ENCODE measurements at places on chromosomes 11 and 22.

DNA sequence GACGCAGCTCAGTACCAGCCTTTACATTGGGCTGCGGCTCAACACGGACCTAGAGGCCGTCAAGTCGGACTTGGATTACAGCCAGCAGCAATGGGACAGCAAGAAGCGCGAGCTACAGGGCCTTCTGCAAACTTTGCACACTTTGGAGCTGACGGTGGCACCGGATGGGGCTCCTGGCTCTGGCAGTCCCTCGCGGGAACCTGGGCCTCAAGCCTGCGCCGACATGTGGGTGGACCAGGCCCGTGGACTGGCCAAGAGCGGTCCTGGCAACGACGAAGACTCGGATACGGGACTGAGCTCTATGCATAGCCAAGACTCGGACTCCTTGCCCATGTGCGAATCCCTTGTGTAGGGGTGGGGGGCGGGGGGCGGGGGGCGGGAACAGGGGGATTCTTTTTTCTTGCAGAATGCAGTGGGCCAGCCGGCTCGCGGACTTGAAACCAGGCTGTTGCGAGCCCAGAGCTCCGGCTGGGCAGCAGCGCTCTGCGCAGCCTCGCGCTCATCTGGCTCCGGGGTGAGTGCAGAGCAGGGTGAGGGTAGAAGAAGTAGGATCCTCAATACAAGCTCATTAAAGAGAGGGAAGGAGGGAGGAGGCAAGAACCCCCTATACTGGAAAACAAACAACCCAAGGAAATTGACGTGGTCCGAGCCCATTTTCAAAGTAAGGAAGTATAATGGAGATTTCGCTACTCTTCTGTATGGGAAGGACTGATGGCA is 1.8 kb downstream of the RASSF10 start:
- no peaks in the 10 kb centered on the region for H3K36me3 ChIP-seq
- peak; percentile 76 for DNase-seq
- peak overlapping the region; percentile 88 for H3K4me3 ChIP-seq
- peaks cover 16% of the 10 kb centered on the region for H3K4me1 ChIP-seq
- H3K27ac ChIP-seq = no peak overlapping the region

DNA sequence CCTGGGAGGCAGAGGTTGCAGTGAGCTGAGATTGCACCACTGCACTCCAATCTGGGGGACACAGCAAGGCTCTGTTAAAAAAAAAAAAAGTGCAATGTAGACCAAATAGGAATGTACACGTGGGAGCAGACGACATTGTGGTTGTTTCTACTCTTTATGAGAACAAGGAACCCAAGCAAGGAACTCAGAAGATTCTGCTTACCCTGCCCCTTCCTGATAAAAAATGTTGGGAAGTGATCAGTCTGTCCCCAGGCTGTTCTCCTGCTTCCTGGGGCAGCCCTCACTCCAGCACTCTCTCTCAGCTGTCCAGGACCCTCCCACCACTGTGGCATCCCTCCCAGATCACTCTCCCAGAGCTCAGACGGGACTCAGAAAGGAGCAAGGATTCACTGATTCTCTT is 31.8 kb downstream of the SLCO2B1 start:
- H3K27ac ChIP-seq = no peak overlapping the region
- H3K27me3 ChIP-seq = no peaks in the 10 kb centered on the region
- DNase-seq = no peak
- H3K4me3 ChIP-seq = no peak overlapping the region
- H3K4me1 ChIP-seq = no peaks in the 10 kb centered on the region
- no peaks in the 10 kb centered on the region for H3K36me3 ChIP-seq

DNA sequence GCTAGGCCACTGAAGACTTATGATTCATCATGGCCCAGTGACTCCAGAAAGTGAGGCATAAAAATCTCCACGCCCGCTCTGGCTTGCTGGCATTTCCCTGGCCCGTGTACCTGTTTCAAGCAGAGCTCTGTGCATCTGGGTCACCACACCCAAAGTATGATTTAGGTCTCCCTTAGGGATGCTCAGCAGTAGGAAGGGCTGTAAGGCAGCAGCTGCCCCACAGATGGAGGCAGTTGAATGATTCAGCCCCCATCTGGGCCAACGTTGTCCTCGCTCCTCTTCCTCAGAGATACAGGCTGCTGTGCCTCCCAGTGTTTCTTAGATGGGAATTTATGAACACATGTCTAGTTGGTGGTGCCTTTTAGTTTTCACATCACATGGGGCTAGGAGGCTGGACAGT is 21.6 kb downstream of the GPR83 start:
- H3K4me1 ChIP-seq = no peaks in the 10 kb centered on the region
- no peak overlapping the region for H3K4me3 ChIP-seq
- DNase-seq = no peak
- H3K36me3 ChIP-seq = no peaks in the 10 kb centered on the region
- no peak overlapping the region for H3K27ac ChIP-seq
- no peaks in the 10 kb centered on the region for H3K27me3 ChIP-seq

DNA sequence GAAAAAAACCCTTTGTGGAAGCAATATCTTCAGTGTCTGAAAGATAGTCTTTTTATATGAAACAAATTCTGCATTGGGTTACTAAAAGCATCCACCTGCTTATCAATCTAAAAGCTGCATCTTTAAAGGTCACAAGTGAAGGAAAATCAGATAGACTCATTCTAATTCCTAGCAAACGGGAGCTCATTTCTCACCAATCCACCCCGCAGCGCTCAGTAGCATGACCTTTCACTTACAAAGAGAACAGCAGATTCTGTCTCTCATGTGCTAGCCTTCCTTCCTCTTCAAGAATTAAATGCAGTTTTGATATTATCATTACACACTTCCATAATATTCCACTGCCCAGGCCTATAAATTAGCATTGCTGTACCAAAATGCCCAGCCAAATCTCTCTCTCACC is 212.9 kb downstream of the CADM1 start:
- H3K4me1 ChIP-seq = no peaks in the 10 kb centered on the region
- no peak for DNase-seq
- no peak overlapping the region for H3K27ac ChIP-seq

- H3K36me3 ChIP-seq = no peaks in the 10 kb centered on the region
- no peaks in the 10 kb centered on the region for H3K27me3 ChIP-seq
- DNase-seq = no peak
- no peak overlapping the region for H3K4me3 ChIP-seq
Observed at GRCh38 chr11:133198438-133198837, 333.9 kb downstream of the OPCML start.

DNA sequence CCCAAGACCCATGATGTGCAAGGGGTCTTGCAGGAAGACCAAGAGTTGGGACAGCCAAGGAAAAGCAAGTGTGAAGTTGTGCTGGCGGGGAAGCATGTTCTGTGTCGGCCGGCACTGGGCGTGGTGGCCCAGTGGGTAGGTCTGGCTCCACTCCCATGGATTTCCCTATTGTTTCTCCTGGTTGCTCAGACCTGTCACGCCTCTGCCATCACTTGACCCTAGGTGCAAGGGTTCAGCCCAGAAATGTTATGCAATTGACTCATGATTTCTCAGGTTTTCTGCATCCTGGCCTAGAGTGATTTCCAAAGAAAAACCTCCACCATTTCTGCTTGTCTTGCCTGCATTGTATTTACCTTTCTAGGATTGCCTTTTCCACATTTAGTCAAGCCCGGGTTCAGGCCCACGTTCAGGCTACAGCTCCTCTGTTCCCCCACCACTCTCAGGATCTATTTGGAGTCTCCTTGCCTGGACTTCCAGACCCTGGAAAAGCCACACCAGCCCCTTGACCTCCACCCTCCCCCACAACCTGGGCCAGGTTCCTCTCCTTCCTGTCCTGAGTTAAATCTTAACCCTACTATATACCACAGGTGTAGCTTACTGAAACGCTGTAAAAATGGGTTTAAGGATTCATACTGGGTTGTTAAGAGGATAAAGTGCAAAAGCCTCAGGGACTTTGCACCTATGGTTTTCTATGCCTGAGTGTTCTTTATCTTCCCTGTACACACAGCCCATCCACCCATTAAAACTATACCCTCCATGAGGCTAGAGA is 17.5 kb upstream of the FOLR1 start:
- no peak overlapping the region for H3K4me3 ChIP-seq
- no peak for DNase-seq
- H3K4me1 ChIP-seq = no peaks in the 10 kb centered on the region
- H3K27me3 ChIP-seq = no peaks in the 10 kb centered on the region
- no peak overlapping the region for H3K27ac ChIP-seq

GRCh38 chr11:14330881-14331280 is 28.1 kb downstream of the RRAS2 start:
- H3K27ac ChIP-seq = no peak overlapping the region
- H3K4me1 ChIP-seq = no peaks in the 10 kb centered on the region
- DNase-seq = no peak
- H3K36me3 ChIP-seq = no peaks in the 10 kb centered on the region
- H3K4me3 ChIP-seq = no peak overlapping the region

DNA sequence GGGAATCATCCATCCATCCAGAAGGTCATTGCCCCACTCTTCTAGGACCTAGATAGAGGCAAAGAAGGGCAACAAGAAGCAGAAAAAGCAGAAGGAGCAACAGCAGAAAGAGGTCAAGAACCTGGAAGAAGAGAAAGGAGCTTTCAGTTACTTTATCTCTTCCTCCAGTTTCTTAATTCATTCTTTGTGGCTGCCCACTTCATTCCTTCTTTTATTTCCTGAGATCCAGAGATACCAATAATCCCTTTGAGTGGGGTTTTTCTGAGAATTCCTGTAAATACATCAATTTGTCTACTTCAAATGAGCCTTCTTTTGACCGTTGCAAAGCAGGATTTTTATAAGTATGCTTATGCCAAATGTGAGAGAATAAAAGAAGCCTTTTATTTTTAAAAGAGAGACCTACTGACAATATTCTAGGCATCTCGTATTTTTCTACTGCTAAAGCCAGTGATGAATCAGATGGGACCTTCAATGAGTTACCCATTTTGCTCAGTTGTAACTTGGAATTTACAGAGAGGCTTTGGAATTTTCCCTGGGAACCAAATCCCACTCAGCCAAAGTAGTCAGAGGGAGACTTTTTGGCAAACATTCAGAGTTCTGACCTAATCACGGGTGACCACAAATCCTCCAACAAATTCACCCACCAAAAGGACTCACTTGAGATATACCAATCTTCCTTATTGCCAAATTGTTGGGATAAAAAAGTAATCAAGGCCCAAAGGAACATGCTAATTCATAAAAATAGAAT is 54.9 kb downstream of the ZC3H12C start:
- peaks cover 4% of the 10 kb centered on the region for H3K4me1 ChIP-seq
- H3K27ac ChIP-seq = no peak overlapping the region
- no peak overlapping the region for H3K4me3 ChIP-seq
- H3K36me3 ChIP-seq = no peaks in the 10 kb centered on the region
- DNase-seq = no peak

GRCh38 chr22:18111759-18112330 is 1.2 kb downstream of the TUBA8 start:
- no peaks in the 10 kb centered on the region for H3K36me3 ChIP-seq
- no peak for DNase-seq
- no peak overlapping the region for H3K27ac ChIP-seq
- H3K4me3 ChIP-seq = no peak overlapping the region
- peaks cover 34% of the 10 kb centered on the region for H3K27me3 ChIP-seq
- H3K4me1 ChIP-seq = no peaks in the 10 kb centered on the region

DNA sequence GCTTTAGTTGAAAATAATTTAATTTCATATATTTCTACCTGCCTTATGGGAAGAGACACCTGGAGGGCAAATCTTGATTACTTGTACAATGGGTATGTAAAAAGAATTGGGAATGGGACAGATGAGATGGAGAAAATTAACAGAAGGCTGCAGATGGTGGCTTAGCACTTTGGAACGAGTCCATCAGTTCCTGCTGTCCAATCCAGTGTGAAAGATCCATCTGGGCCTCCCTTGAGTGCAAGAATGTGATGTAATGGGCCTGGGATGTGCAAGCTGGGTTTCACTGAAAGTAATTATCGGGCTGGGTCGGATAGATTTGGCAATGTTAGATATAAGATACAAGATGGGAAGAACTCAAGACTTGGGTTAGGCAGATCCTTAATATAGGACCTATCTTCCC is 42.0 kb downstream of the CECR2 start:
- H3K4me3 ChIP-seq = no peak overlapping the region
- H3K36me3 ChIP-seq = no peaks in the 10 kb centered on the region
- no peaks in the 10 kb centered on the region for H3K27me3 ChIP-seq
- H3K27ac ChIP-seq = no peak overlapping the region
- no peak for DNase-seq
- no peaks in the 10 kb centered on the region for H3K4me1 ChIP-seq

- peaks cover 18% of the 10 kb centered on the region for H3K4me1 ChIP-seq
- peak overlapping the region; percentile 32 for H3K4me3 ChIP-seq
- H3K27me3 ChIP-seq = no peaks in the 10 kb centered on the region
- no peak overlapping the region for H3K27ac ChIP-seq
- peaks cover 53% of the 10 kb centered on the region for H3K36me3 ChIP-seq
Observed at GRCh38 chr11:94650756-94651155, 83.6 kb downstream of the PIWIL4 start.

DNA sequence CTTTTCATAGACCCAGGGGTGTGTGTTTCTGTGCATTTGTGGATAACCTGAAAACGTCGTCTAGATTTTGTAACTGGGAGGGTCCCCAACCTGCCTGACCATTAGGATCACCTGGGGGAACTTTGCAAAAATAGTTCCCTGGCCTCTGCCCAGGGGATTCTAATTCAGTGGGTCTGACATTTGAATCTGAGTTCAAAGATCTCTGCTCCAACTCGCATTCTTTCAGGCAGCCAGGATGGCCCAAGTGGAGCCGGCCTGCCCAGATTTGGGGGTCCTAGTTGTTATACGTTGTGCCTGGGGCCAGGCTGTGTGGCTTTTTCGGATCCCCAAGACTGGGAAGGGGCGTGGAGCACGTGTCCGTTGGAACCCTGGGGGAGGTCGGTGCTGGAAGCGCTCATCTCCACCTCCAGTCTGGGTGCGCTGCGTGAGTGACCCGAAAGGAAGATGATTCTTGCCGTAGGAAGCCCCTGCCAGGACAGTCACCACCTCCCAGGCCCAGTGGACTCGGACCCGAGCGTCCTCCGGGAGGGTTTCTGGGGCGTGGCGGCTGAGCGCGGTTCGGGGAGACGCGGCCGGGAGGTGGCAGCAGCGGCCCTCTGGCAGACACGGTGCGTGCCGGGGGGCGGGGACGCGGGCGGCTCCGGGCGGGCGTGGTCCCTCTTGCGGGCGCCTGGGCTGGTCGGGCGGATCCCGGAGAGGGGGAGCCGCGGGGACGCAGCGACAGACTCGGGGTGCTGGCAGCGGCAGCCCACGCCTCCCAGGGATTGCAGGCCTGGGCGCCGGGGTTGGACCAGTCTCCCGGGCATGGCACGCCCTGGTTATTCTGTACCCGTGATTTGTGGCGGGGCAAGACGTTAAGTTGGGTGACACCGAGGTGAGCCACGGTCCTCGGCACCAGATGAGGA is 29.2 kb upstream of the PLET1 start:
- peak overlapping the region; percentile 79 for H3K4me3 ChIP-seq
- no peaks in the 10 kb centered on the region for H3K4me1 ChIP-seq

DNA sequence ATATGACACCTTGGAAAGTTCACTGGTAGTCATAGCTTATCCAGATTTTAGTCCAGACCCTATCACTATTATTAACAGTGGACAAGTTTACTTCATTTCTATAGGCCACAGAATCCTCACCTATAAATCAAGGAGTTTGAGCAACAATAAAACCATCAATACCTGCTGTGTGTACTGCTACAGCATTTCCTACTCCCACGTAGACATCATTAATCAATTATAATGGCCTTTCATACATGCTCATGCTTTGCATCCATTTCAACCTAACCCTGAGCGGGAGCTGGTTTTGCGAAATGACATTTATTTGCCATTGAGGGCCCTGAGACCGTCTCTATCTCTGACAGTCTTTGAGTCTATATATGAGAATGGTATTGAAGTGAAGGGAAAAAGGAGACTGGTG is 312.3 kb downstream of the FAT3 start:
- DNase-seq = no peak
- H3K4me3 ChIP-seq = no peak overlapping the region
- no peak overlapping the region for H3K27ac ChIP-seq
